ENCODE measurements at places on chromosomes 3 and 15. TPM values are rescaled to one million over a fixed set of nuclear protein-coding genes. Genes with fewer than 3 reads are reported as not detected.

The MYL3 gene
- not detected for total RNA-seq

The MOBP gene
- total RNA-seq, result not detected

DNA sequence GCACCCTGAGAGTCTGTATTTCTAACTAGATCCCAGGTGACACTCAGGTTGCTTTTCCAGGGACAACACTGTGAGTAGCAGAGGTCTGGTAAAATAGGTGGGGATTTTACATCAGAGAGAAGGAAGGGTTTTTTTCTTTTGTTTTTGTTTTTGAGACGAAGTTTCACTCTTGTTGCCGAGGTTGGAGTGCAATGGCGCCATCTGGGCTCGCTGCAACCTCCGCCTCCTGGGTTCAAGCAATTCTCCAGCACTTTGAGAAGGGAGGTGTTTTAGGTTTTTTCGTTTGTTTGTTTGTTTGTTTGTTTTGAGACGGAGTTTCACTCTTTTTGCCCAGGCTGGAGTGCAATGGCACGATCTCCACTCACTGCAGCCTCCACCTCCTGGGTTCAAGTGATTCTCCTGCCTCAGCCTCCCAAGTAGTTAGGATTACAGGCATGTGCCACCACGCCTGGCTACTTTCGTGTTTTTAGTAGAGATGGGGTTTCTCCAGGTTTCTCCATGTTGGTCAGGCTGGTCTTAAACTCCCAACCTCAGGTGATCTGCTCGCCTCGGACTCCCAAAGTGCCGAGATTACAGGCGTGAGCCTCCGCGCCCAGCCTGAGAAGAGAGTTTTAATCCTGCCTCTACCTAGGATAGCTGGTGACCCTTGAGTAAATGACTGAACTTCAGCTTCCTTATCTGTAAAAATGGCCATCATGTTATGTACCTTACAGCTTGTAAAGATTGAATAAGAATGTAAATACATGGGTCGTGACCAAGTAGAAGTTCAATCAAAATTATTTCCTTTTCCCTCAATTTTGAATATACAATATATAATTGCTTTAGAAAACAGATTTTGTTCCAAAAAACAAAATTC is 95.9 kb upstream of the FNDC3B start:
- H3K4me1 ChIP-seq, result no peaks in the 10 kb centered on the region
- H3K27me3 ChIP-seq, result no peaks in the 10 kb centered on the region
- DNase-seq, result no peak
- H3K36me3 ChIP-seq, result no peaks in the 10 kb centered on the region
- H3K27ac ChIP-seq, result no peak overlapping the region

The PPP1R14D gene
- not detected for total RNA-seq

Measured in thoracic aorta (tissue), 2 donors.